ENCODE measurements at places on chromosomes 12 and 14.

DNA sequence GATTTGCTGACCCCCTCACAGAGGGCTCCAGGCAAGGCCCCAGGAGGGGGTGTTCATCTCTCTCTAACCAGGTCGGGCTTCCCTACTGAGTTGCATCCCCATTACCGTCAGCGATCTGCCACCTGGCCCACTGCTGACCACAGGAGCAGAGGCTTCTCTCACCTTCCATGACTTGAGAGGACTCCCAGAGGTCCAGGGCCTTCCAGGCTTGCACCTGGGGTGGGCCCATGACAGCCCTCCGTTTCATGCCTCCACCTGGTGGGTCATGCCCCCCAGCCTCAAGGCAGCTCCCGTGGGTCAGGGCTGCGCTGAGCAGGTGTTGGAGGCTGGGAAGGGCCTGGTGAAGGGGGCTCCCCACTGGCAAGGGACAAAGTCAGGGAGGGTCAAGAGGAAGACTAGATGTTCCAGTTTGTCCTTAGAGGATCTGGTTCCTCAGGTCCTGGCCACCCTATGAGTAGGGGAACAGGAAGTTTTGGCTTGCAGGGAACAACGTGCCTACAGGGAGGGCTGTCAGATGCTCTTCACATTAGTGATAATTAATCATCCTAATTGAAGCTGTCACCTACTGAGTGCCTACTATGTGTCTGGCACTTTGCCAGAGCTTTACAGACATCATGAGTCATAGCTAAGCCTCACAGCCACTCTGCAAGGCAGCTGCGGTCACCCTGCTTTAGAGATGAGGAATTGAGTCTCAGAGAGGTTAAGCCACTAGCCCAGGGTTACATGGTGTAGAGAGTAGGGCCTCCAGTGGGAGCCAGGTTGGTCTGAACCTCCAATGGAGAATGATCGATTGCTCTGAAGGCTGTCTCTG is 13.8 kb downstream of the NFKBIA start:
- peak; percentile 83 for DNase-seq

DNA sequence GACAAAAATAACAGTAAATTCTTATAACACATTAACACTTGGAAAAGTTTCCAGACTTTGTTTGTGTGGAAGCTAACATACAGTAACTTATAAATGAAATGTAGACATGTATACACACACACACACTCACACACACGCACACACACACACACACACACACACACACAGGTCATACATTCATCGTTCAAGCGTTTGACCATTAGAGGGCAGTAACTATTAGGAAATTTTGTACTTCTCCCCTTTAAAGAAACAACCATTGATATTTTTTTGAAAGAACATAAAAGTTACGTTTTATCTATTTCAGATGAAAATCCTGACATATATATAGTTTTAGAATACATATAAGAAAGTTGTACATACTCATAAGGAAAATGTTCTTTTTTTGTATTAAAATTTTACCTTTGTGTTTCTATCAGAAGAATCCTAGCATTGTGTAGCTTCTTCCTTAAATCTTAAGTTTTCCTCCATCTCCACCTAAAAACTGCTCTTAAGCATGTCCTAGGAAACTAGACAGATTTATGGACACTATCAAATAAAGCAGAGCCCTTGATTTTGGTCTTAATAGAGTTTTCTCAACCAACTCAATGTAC is 29.0 kb downstream of the PTPRQ start:
- peak; percentile 51 for DNase-seq

GRCh38 chr12:47504775-47505446 is 200.9 kb downstream of the RPAP3 start:
- no peak for DNase-seq

- DNase-seq: no peak
Measured at GRCh38 chr14:89708982-89709625, 245.4 kb downstream of the EFCAB11 start.

DNA sequence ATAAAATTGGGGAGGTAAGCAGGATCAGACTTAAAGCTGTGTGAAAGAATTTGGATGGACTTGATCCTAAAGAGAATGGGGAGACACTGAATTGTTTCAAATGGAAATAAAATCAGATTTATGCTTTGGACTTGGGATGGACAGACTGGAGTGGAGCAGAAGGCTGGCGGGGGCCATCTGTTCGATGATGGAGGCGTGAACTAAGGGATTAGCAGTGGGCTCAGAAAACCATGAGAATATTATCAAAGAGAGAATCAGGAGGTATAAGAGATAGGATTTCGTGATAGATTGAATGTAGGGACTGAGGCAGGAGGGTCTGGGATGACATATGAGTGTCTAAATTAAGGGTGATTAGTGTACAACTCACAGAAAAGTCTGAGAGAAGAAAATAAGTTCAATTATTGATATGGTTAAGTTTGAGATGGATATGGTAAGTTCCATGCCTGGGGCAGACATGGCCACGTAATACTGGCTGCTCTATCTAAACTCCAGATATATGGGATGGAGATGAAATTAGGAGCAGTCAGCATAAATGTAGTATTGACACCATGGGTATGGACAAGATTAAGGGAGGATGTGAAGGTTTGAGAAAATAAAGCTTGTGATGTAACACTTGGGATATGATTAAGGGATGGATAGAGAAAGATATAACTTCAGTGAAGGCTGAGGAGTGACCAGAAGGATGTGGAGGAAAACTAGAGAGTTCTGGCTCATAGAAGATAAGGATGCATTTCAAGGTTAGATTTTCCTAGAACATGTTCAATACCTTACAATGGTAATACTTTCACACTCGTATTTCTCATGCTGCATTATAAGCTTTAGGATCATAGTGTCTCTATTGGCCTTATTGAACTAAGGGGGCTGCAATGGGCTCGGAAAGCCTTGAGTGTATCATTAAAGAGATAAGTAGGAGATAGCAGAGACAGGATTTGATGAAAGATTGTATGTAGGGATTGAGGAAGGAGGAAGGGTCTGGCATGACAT is 1.0 kb upstream of the TSSK4 start:
- DNase-seq: no peak

GRCh38 chr12:105072888-105073488 is 11.3 kb downstream of the ALDH1L2 start:
- no peak for DNase-seq

- peak; percentile 55 for DNase-seq
Measured at GRCh38 chr14:106586098-106586704, 1059.8 kb downstream of the TMEM121 start.

- DNase-seq: no peak
Measured at GRCh38 chr12:102533483-102534215, 53.3 kb upstream of the IGF1 start.

DNA sequence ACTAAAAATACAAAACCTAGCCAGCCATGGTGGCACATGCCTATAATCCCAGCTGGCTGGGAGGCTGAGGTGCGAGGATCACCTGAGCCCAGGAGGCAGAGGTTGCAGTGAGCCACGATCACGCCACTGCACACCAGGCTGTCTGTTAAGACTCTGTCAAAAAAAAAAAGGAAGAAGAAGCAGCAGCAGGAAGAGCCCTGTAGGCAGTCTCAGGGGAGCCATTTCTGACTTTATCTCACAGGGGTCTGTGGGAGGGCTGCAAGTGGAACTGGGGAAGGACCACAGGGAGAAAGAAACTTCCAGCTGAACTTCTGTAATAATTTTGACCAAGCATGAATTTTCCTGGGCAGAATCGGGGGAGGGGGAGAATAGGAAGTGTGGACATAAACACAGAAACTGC is 32.7 kb downstream of the GARIN6 start:
- DNase-seq: no peak

GRCh38 chr12:123559468-123559867 is 24.9 kb upstream of the TMED2 start:
- DNase-seq: peak; percentile 9

- no peak for DNase-seq
Measured at GRCh38 chr12:42961395-42961794, 371.8 kb upstream of the PRICKLE1 start.

DNA sequence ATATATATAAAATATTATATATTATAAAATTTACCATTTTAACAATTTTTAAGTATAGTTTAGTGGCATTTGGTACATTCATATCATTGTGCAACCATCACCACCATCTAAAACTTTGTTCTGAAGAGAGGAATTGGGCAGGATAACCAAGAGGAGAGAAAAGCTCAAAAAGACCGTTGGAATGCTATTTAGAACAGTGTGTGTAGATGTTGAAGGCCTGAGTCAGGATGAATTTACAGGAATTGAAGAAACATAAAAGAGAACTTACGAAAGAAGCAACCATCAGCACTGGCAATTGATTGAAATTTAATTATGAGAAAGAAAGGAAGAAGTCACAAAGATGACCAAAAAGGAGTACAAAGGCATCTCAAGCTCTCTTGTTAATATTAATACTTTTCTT is 196.9 kb upstream of the PWP1 start:
- DNase-seq: no peak

DNA sequence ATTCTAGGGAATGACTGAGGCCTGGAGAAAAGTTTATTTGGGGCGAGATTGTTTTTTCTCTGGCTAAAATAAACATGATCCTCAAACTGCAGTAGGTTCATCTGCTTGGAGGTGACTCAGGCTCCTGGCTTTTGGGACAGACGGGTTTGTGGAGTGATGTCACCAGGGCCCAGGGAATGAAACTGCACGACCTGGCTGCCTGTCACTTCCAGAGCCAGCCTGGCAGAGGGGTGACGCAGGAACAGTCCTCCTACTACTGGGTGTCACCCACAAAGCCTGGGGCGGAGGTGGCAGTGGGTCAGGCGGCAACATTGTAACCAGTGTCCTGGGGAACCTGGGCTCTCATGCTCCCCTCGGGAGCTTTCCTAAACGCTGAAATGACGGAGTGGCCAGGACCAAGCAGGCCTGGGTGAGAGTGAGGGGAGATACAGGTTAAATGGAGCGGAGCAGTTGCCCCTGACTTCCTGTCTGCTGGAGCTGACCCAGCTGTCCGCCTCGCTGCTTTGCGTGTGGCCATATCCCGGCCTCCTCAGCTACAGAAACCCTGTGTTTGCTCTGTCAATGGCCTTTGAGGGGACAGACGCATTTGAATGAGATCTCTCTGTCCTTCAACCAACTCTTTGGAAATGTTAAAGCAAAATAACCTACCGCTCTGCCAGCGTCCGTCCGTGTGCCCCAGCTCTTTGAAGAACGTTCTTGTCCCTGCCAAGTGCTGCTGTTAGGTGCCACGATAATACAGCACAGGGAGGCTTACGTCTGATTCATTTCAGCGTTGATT is 6.5 kb downstream of the HIP1R start:
- DNase-seq: no peak

DNA sequence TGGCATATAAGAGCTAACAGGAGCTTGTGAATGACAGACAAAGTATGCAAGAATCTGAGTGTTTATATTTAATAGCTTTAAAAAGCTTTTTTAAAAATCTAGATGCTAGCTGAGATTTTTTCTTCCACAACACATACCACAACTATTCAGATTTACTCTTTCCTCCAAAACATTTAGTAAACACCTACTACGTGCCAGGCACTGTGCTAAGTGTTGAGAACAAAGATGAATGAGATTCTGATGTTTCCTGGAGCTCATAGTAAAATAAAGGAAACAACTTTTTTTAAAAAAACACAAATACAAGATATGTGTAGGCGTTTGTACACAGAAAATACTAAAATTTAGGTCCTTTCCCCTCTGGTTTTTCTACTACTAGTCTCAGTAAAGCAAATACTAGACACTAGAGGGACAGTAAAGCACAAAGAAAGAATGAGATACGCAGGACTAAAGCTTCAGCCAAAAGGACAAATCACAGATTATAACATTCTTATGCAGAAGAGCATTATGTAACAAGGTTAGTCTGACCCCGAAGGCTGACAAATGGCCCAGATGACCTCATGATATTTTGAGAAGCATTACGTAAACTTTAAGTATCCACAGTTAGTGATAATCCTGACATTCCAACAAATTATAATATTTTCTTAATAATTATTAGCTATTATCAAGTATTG is 78.6 kb upstream of the PAWR start:
- peak; percentile 5 for DNase-seq

- DNase-seq: no peak
Measured at GRCh38 chr12:57133916-57134315, 5.6 kb downstream of the LRP1 start.

- no peak for DNase-seq
Measured at GRCh38 chr12:69792533-69792932, 32.5 kb upstream of the MYRFL start.

GRCh38 chr14:68423686-68424085 is 369.2 kb downstream of the ZFP36L1 start:
- DNase-seq: peak; percentile 31

GRCh38 chr12:106987846-106988245 is 900 bp upstream of the MTERF2 start:
- DNase-seq: no peak

GRCh38 chr12:71011261-71011660 is 90.7 kb upstream of the PTPRR start:
- no peak for DNase-seq

GRCh38 chr14:91270619-91271018 is 26.1 kb upstream of the GPR68 start:
- DNase-seq: no peak

All from suppressor macrophage treated with lipopolysaccharide for 4 hours (primary cell).